Anterior cingulate cortex (tissue), 58 donors: ENCODE measurements at places on chromosomes 12 and 14.

DNA sequence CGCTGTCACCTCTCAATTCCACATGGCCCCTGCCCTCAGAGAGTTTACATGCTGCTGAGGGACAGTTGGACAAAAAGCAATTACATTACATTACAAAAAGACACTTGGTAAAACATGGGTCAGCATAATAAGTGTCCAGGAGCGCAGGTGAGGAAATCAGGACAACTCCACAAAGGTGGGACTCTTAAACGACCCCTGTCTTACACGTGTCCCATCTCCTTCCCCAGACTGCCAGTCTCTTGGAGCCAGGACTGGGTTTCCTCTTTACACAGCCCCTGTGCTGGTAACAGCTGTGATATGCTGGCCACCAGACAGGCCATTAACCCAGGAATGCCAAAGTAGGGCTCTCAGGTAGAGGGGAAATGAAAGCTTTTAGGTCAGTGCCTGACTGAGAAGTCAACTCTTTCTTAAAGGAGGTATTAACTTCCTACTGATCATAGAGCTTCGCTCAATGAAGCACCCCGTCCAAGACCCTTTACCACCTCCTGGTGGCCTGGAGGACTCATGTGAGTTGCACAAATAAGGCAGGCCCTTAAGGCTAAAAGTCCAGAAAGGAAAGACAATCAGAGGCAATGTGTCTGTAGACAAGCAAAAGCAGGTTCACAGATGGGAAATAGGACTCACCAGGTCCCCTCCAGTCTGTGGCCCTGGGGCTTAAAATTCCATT lies 55.5 kb downstream of the ANO2 start:
- no peak for DNase-seq

DNA sequence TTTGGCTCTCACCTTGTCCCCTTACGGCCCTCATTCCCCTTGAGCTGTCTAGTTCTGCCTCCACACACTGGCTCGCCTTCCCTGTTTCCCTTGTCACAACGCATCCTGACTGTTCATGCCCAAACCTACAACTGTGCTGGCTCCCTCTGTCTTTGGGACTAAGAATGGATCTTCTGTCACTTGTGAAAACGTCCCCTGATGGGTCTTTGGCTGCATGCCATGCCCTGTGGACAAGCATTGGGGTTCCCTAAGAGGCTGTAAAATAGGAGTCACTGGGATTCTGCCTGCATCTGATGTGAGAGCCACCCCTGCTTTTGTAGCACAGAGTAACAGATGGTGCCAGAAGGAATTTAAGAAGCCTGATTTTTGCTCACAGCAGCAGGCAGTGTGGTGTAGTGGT lies 285.3 kb upstream of the CRY1 start:
- no peak for DNase-seq

- DNase-seq: peak; percentile 65
Measured at GRCh38 chr14:90491221-90491885, 94.5 kb downstream of the CALM1 start.

DNA sequence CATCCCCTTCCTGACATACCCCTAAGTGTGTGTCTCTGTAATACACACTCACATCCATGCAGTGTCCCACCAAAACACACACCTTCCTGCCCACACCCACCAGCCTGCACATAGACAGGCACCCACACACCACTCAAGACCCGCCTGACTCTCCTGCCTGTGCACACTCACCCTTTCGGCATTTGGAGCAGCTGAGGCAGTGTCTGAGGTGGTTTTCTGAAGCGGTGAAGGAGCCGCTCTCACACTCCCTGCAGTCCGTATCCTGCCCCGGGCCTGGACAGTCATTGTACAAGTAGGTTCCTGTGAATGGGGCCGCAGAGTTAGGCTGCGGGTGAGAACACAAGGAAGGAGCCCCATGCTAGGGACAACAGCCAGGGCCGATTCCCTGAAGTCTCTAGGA lies 8.3 kb downstream of the TNFRSF1A start:
- DNase-seq: no peak

DNA sequence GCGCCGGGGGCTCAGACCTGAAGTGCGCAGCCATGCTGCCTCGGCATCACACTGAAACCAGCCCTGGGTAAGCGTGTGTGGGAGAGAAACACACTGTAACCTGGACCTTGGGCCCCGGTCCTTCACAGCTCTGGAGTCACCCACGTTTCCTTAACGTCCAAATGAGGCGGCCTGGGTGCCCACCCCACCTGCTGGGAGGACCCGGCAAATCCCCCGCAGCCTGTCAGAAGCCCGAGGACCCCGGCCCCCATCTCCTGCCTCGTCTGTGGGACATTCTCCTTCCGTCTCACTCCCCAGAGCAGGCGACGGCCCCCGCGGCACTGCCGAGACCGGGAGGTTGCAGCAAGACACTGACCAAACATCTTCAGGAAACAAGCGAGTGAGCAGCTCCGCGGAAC lies 66.5 kb upstream of the GALNT9 start:
- DNase-seq: no peak

GRCh38 chr12:40192704-40193255 lies 32.0 kb upstream of the LRRK2 start:
- no peak for DNase-seq

DNA sequence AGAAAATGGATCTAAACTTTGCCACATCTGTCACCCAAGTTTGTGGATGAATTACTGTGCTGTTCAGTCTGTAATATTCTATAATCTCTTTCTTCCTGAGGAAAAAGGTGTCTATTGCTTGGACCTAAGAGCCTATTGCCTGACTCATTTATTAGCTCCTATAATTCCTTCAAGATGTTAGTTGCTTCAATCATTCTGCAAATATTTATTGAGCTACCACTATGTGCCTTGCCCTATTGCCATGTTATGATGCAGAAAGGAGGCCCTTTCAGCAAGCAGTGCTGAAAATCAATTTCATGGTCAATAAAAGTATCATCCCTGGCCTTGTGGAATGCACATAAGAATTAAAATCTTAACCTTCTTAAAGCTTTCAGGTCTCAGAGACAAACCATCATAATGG lies 113.6 kb downstream of the CCER1 start:
- no peak for DNase-seq

DNA sequence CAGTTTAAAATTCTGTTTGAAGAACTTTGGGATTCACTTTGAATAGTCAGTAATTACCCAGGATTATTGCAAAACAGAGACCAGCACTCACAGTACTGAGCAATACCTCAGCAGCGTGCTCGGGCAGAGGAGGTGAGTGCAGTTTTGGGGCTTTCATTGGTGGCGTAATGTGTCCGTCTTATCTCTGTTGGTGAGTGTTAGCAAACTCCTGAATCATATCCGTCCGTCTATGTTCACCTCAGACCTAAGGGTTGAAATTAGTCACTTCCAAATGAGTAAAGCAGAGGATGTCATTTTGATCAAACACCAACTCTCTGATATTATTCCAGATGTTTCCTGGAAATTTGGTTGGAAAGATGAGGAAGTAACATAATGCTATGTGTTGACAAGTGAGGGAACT lies 82.8 kb downstream of the BORCS5 start:
- DNase-seq: no peak

DNA sequence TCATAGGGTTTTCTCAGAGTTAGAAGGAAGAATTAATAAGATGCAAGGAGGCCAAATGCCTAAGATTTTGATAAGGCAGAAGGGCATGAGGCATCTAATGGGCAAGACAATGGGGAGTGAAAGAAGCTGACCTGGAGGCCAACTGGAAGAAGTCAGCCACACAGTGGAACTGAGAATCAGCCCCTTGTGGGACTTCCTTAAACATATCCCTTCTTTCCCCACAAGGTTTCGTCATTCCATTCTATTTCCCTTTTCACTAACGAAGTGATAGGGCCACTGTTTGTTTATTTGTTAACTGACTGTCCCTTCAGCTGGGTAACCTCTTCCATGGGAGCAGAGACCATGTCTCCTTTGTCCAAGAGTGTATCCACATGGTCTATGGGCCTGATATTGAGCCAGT lies 86.2 kb downstream of the HELB start:
- DNase-seq: no peak

DNA sequence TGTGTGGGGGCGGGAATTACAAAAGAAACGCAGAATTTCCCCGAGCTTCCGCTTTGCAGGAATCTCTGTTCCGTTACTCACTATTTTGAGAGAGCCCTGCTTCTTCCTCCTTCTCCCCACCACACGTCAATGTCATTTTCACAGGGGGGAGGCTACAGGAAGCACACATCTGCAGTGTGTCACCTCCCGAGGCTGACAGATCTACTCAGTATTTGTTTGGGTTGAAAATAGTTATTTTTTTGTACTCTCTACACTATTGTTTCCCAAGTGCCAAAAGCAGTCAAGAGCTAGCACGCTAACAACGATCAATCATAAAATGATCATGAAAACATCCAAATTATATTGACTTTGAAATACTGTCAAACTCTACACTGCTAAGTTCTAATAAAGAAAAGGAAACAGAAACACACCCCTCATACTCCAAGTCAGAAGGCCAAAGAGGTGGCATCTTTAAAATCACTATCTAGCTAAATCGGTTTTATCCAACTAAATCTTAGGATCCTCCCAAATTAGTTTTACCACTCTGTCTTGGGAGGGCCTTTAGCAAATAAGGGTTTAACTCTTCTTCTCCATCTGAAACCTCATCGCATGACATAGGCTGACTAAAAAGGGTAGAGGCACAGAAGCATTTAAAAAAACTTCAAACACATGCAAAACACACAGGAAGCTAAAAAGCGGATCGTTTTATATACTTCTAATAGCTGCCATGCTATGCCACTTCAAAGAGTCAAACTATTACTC lies 51.8 kb downstream of the FOXN3 start:
- DNase-seq: no peak

DNA sequence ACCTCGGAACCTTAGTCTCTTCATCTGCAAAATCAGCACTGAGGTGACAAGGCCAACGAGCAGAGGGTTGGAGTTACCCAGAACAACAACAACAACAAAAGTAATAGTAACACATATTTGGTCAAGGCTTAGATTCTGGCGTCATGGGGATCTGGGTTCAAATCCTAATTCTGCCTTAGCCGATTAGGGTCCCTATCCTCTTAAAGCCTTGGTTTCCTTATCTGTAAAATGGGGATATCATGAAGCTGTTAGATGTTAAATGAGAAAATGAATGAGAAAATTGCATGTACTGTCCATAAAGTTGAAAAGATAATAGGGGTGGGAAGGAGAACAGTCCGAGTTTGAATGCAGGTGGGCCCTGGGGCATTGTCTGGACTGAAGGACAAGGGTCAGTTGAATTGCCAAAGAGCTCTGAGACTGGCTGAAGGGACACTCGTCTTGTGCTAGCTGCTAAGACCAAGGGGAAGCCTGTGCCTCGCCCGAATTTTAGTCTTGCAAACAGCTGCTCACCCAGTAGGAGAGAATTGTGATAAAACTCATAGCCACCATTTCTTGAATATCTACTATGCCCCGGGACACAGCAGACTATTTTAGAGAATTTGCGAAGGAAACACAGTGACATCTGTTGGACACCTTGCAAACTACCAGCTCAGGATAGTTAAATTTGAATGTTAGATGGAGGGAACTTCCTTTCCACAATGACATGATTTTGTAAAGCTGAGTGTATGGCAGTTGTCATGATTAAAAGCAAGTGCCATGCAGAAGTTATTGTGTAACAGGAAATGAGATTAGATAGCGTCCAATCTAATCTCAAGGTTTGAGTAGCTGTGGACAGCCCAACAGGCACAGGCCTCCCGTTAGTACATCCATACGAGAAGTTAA lies 6.8 kb upstream of the HNF1A start:
- no peak for DNase-seq

- DNase-seq: no peak
Measured at GRCh38 chr12:121144416-121144914, 11.8 kb downstream of the P2RX7 start.

DNA sequence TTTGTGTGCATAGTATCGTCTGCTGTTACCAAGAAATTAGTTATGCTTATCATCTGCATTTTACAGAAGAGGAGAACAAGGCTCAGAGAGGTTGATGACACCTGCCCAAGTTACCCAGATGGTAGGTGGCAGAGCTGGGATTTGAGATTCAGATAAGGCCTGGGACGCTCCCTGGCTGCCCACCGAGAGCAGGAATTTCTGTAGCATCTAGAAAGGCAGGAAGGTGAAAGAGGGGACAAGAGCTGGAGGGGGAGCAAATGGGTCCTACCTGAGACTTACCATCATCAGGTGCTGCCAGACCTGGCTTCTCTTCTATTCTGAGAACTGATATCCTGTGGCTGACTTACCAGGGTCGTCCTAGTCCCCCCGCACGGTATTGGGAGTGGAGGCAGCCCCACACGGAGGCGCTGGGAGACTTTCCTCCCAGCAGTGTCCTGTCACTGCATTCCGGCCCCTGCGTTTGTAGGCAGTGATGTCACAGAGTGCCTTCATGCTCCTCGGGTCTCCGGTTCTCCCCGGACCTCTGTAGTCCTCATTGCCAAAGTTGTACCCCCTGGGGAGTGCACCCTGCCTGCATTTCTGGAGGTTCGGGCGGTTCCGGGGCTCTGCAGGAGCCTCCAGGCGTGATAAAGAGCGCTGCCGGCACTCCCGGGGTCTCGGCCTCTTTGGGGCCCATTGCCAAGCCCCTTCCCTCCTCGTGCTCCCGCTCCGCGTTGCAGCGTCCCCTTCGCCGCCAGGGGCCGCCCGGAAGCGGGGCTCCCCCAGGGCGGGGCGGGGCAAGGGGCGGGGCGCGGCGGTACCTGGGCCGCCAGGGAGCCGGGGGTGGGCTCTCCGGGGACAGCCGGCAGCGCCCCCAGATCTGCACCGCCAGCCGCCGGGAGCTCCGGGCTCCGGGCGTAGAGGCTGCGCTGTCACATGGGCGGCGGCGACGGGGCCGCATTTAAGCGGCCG lies at the start of gene CABP1:
CABP1 (plus strand) TSS at position 856 of the 951 bp plus-strand sequence; CDS start at position 916, 60 bp downstream.
- no peak for DNase-seq

DNA sequence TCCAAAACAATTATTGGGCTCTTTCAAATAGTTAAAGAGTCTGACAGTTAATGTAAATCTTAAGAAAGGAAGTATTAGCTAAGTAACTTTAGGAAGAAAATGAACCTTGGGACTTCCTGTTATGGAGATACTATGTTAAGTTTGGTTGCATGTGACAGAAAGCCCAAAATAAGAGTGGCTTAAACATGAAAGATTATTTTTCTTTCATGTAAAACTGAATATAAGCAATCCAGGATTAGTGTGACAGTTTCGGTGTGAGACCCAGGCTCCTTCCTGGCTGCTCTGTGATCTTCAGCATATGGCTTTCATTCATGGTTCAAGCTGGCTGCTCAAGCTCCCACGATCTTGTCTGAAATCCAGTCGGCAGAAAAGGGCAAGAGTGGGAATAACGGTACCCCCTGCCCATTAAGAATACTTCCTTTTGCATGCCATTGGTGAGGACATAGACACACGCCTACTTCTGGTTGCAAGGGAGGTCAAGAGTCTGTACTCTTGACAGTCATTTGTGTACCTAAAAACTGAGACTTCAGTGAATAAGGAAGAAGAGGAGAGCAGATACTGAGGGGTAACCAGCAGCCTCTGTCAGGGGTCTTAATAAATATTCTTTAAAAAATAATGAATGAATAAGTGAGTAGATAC lies 2.2 kb upstream of the RPAP3 start:
- DNase-seq: no peak

GRCh38 chr12:76883151-76883550 lies 4.3 kb upstream of the CSRP2 start:
- DNase-seq: no peak

DNA sequence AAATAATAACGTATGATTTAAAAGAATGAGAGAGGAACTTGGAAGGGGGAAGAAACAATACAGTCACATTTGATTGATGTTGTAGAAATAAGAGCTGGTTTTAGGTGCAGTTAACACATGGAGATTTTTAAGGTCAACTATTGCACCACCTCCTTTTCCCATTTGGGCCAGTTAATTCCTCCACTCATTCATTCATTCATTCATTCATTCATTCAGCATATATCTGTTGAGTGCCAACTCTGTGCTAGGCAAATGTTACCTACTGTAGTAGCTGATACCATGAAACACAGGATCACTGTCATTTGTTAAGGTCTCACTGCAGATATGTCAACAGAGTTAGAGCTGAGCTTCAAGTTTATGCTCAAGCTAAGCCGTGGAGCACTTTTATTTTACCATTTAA lies 115.7 kb upstream of the ARID2 start:
- no peak for DNase-seq
